Activated CD4-positive, alpha-beta T cell treated with anti-CD3 and anti-CD28 coated beads, Interleukin-2, Interleukin-4, amounts not matched to agents 100 ng/mL and 50 ng/mL, durations not matched to agents 16 hours and 8 hours (primary cell): ENCODE measurements at places on chromosomes 16 and 17.

DNA sequence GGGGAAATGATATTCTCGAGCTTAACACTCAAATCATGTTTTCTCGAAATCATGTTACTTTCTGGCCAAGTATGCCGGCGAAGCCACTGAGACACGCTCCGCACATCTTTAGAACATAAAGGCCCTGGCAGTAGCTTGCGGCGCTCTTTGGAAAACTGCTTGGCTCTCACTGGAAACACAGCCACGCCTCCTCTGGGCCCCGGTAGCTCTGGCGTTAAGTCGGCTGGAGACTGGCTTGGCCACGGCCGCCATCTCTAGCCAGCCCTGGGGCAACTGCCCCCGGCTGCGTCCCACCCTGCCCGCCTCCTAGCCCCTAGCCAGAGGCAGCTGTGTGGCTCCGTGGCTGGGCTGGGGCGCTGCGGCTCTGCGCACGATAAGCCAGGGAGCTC is 9.2 kb upstream of the BAIAP2 start:
- no peak for DNase-seq

- no peak for DNase-seq
These were observed 21.7 kb upstream of the DOK4 start for GRCh38 chr16:57508035-57508425.

GRCh38 chr17:58390884-58391283 is 26.4 kb downstream of the RNF43 start:
- DNase-seq, result no peak

- no peak for DNase-seq
These were observed 9.0 kb upstream of the PPP1R27 start for GRCh38 chr17:81843713-81844326.

DNA sequence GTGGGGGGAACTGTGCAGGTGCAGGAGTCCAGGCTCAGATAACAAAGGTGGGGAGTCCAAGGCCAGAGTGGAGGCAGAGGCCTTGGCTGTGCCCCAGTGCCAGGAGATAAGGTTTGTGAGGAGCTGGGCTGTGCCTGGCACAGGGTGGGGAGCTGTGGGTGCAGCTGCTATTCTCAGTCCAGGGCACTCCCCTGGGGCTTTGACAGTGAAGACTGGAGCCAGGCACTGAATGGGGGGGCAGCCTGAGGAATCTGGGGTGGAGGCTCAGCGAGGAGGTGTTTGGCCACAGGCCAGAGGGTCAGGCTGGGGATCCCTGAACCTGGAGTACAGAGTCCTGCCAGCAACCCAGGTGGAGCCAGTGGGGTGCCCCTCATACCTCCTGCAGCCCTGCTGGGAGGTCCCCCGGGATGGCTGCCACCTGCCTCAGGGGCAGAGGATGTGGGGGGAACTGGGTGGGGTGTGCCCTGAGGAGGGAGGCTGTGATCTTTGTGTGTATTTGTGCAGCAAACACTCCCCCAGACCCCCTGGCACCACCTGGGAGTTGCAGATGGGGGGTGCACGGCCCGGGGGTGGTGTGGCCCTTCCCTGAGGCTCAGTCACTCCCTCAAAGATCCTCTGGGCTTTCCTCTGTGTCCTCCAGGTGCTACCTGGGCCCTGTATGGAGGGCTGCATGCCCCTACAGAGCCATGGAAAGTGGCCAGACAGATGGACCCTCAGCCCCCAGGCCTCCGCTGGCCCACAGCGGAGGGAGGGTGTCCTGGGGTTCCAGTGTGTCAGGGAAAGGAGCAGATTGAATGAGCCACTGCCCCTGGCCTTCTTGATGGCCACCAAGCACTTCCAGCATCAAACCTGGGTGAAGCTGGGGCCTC is 44.5 kb upstream of the SMPD3 start:
- DNase-seq, result no peak

DNA sequence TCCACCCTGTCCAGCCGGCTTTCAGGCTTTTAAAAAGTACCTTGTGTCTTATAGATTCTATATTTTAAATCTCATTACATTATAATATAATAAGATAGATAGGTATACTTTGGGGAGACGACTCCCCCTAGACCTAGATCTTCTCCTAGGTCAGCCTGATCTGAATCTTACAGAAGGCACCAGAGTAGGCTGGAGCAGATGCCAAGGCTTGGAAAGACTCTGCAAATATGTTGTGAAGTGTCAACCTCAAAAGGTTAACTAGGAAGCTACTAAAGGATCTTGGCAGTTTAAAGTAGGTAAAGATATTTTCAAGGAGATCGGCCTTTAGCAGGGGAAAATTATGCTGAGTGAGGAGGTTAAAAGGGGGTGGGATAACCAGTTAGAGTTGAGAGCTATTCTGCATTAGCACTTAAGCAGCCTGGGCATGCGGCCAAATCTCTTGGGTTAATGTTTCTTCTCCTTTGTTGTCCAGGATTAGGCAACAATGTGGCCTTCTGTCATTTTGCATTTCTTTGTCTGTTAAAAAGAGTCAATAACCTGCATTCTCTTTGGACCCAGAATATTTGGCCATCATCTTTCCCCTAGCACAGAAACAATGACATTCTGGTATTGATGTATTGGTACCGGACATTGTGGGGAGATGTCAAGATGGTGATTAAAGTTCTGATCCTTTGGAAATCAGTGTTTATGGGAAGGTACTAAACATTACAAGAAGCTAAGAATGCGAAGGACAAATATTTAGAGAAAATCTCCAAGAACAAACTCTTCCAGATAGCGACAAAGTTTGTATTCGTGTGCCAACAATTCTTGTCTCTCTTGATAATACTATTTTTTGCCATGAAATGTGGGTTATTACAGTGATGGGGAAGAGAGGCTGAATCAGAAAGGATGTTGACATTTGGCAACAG is 51.2 kb upstream of the DHX40 start:
- DNase-seq, result no peak

- DNase-seq, result no peak
These were observed 698.2 kb downstream of the MAF start for GRCh38 chr16:78902321-78902720.
